EH (cell line): ENCODE measurements at places on chromosomes 7 and 10.

GRCh38 chr7:27151931-27152815, at the start of gene HOXA3:
Gene HOXA3 (minus strand): TSS chr7:27152583. CDS start chr7:27110640, 41,943 bp downstream.
- peak; percentile 86 for DNase-seq

GRCh38 chr7:115085421-115085820, 163.5 kb downstream of the MDFIC start:
- no peak for DNase-seq

DNA sequence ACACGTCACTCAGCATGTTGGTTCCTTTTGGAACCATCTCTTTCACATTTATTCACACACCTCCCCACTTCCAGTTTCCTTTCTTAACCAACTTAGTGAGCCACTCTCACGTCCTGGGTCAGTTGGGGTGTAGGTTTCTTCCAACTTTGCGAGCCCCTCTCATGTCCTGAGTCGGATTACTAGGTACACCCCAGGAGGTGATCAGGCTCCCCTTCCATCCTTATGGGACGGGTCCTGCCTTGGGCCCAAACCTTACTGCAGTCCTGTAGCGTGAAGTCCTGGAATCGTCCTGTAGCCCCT, 7.7 kb downstream of the ERV3-1 start:
- no peak for DNase-seq

DNA sequence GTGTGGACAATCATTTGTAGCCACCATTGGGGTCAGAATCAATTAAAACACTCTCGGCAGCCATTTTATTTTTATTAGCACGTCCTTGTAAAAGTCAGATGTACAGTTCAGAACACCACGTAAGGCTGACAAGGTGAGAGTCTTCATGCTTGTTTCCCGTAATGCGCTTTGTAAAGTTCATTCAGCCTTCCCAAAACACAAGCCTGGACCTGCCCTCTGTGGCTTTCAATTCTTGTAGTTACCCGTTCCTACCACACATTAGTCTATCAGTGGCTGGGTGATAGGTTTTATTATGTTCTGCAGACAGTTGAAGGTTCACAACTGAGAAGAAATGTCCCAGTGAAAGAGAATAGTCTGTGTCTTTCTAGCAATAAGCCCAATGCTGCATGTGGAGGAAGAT, 35.4 kb downstream of the GAD2 start:
- DNase-seq = no peak

DNA sequence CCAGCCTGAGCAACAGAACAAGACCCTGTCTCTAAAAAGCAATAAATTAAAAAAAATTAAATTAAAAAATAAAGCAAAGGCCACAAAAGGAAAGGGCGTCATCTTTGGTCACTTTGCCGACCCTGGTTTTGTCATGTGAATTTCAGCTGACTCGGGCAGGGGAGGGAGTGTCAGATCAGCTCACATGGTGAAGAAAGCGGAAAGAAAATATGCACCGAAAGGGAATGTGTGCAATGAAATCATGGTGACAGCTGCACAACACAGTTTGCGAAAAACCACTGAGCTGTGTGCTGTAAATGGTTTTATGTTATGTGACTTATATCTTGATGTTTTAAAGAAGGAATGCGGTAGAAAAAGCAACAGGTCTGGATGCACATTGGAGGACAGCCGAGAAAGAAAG, 39.8 kb downstream of the RCC1L start:
- DNase-seq = no peak

- peak; percentile 0 for DNase-seq
Measured at GRCh38 chr7:146090023-146090645, 26.5 kb upstream of the CNTNAP2 start.

GRCh38 chr10:9670911-9671310, 1346.8 kb upstream of the CELF2 start:
- no peak for DNase-seq

DNA sequence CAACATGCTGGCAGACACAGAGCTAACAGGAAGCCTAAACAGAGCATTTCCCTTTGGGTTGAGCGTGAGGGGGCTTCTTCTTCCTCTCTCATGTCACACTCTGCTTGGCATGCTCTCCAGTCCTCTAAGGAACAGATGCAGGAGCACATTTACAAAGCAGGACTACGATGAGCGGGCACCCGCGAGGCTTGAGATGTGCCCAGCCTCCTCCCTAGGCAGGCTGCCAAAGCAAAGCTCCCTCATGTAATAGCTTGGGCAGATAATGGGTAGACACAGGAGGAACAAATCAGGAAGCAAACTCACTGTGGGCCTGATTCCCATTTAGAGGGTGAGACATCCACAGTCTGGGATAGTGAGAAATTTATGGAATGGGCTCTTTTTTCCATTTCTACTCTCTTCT, 519.1 kb downstream of the NRG3 start:
- no peak for DNase-seq

- no peak for DNase-seq
Measured at GRCh38 chr10:72253578-72253977, 20.1 kb upstream of the DDIT4 start.

DNA sequence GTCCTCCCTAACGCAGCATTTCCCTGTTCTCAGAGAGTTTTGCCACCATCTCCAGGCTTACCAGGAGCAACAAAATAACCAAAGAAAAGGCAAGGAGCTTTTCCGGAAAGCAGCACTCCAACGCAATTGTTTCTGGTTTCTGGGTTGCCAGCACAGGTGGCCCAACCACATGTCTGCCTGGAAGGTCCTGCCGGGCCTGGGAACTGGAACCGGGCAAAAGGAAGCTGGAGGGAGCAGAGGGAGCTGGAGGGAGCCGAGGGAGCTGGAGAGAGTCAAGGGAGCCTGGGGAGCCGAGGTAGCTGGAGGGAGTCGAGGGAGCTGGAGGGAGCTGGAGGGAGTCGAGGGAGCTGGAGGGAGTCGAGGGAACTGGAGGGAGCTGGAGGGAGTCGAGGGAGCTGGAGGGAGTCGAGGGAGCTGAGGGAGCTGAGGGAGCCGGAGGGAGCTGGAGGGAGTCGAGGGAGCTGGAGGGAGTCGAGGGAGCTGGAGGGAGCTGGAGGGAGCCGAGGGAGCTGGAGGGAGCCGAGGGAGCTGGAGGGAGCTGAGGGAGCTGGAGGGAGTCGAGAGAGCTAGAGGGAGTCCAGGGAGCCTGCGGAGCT, 54.6 kb downstream of the STK32C start:
- no peak for DNase-seq

DNA sequence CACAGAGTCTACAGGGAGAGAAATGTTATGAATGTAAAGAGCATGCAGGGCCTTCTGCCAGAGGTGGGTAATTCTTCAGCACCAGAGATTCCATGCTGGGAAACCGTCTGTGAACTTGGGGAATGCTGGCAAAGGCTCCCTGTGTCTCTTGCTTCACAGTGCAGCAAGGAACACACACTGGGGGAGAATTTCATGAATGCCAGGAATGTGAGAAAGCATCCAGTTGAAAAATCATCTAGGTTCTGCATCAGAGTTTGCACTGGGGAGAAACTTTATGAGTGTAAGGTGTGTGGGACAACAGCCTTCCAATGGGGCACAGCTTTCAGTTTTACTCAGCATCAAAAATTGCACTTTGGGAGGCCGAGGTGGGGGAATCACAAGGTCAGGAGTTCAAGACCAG, 224.3 kb upstream of the IGFBP3 start:
- DNase-seq = peak; percentile 100

DNA sequence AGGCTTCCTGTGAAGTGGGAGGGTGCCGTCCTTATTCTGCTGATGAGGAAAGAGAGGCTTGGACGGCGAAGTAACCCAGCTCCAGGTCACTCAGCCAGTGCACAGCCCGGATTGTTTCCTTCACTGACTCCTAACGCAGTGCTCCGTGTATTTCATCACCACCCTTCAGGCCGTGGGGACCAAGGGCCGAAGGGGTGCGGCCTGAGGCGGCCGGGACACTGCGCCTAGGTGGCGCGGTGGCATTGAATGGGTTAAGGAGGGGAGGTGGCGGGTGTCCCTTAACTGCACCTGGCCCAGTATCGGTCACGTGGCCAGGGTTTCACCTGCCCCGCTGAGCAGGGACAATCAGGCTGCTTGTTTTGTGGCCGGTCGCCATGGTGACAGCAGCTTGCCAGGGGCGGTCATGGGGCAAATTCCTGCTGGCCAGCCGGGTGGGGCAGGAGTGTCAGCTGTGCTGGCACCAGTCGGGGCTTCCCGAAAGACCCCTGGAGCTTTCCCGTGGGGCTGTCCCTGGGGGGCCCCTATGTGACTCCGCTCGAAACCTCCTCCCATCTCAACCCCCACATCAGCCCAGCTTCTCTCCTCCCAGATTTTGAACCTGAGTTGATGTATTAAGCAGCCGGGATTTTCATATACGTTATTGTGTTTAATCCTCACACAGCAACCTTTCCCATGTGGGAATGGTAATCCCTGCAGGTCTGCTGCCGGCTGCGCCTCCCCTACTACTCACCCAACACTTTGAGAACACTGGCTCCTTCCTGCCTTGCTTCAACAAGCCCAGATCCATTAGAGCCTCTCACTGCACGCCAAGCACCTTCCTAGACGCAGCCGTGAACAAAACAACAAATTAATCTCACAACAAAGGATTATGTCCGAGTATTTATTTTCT, 4.4 kb upstream of the ABHD11 start:
- DNase-seq = no peak

DNA sequence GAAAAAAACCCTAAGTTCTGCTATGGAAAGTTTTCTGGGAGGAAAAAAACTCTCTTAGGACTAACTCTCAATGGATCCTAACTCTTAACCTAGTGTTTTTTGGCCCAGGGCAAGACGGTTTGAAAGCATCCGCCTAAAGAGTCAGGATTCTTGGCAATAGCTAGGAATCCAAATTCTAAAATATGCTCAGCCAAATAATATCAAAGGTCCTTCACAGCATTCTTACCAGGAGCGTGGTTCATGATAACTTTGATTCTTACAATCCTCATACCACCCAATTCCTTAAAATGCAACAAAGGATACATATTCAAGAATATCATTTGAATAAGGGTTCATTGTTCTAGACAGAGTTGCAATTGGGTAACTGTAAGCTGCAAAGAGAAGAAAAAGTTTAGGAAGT, 21.3 kb downstream of the CPA1 start:
- DNase-seq = no peak

- no peak for DNase-seq
Measured at GRCh38 chr10:74748468-74749031, 77.8 kb upstream of the KAT6B start.

GRCh38 chr7:51344406-51345138, 28.0 kb upstream of the COBL start:
- DNase-seq = no peak

- peak; percentile 78 for DNase-seq
Measured at GRCh38 chr7:78794101-78794500, 659.4 kb downstream of the MAGI2 start.

GRCh38 chr10:78953113-78953798, 115.5 kb upstream of the ZMIZ1 start:
- DNase-seq = peak; percentile 65

- DNase-seq = peak; percentile 13
Measured at GRCh38 chr10:88297103-88297502, 286.0 kb downstream of the RNLS start.

DNA sequence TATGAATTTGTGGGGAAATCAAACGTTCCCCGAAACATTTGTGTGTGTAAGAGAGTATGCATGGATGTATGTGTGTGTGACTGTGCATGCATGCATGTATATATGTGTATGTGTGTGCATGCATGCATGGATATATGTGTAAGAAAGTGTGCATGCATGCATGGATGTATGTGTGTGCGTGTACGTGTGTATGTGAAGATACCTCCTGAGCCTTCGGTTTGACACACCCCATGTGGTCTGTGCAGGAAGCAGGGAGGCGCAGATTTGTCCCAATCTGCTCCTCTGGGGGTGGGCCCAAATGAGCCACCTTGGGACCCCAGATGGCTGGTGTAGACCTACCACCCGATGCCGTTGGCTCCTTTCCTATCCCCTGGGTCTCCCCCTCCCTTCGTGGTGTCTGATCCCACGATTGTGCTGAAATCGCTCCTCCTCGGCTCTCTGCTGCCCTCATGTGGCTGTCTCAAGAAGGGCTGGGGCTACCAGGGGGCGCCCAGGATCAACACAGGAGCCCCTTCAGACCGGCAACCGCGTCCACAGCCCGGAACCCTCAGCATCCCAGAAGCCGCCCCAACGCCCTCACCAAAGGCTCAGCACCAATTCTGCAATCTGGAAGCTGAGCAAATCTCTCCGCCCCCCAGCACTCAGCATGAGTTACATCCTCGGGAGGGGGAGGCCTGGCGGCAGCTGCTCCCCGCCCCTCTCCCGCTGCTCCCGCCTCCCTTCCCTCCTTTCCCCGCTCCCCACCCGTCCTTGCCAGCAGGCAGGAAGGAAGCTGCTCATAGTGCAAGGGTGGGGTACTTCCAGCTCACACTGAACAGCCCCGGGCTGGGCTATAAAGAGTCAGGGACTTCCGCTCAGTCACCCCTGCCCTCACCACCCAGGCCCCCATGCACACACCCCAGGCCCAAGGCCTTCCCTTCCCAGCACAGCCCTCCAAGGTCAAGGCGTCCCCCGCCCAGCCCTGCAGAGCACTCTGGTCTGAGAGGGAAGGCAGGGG, 2.3 kb upstream of the NOS3 start:
- peak; percentile 44 for DNase-seq

DNA sequence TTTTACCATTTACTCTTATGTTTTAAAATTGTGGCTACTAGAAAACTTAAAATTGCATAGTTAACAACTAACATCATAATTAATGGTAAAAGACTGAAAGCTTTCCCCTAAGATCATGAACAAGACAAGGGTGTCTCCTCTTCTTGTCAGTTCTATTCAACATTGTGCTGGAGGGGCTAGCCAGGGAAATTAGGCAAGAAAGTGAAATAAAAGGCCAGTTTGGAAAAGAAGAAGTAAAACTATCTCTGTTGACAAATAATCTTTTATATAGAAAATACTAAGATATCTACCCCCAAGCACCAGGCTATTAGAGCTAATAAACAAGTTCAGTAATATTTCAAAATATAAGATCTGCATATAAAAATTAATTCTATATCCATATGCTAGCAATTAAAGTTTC, 46.9 kb upstream of the MXI1 start:
- DNase-seq = no peak
